Activated CD8-positive, alpha-beta memory T cell treated with anti-CD3 and anti-CD28 coated beads for 4 hours (primary cell): ENCODE measurements at places on chromosomes 5 and 9.

GRCh38 chr5:112004867-112005622, 248.1 kb upstream of the NREP start:
- DNase-seq = no peak

- DNase-seq = no peak
Observed at GRCh38 chr9:116809656-116810055, 122.6 kb downstream of the TRIM32 start.

- no peak for DNase-seq
Observed at GRCh38 chr5:30343707-30344106, 849.8 kb upstream of the CDH6 start.

DNA sequence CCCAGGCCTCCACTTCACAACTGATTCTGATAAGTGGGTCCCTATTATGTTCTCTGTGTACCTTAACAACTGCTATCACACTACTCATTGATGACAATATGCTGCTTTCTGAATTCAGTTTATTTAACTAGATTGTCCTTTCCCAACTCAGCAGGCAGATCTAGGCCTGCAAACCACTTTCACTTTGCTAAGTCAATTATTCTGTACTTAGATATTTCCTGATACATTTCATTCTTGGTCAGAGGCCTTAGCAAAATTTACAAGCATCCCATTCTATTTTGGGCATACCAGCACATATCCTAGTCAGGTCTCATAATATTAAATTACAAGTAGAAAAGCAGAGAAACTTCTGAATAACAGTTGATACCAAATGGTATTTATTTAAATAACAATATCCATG, 235.7 kb upstream of the HAPLN1 start:
- no peak for DNase-seq

DNA sequence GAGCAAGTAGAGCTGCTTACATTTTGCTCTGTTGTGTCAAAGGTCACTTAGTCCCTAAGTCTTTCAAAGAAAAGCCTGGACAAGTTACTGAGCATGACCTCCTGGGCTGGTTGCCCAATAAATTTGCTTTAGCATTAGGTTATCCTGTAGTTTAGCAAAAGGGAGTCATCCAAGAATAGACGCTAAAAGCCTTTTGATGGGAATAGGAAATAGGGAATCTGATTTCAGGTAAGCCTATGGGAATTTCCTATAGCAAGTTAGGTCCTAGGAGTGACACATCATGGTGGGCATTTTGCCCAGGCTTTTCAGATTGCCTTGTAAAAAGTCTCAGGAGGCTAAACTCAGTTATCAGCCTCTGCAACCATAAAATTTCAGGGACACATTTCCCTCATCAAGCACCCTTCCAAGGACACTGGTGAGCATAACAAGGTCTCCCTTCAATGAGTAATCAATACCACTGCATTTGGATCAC, 67.6 kb upstream of the RANBP3L start:
- DNase-seq = no peak

DNA sequence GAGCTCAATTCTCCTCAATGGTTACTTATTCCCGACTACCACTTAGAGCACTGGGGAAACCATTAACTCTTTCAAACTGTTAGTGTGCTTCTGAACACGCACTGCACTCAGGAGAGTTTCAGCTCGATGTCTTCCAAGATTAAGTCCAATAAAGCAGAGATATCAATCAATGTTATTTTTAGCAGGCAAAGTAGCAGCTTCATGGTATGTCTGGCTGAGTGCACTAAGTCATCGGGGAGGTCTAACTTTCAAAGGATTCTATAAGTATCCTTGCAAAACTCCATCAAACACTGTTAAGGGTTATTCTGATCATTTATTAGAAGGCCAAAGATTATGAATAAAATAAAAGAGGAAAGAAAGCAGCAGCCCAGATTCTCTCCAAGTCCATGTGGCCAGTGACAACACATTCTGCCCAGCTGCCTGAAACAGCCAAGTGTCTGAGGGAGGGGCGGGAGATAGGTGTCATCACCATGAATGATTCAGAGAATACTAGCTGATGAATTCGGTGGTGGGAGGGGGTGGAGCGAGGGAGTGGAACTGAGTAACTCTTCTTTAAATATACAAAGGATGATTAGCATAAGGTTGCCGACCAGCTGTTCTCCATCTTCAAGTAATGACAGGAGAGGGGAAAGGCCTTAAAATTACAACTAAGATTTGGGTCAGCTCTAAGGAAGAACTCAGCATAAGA, 21.3 kb downstream of the NREP start:
- no peak for DNase-seq

GRCh38 chr5:61311836-61312808, 19.9 kb upstream of the ZSWIM6 start:
- no peak for DNase-seq

GRCh38 chr9:134363450-134363849, 37.2 kb downstream of the RXRA start:
- no peak for DNase-seq

DNA sequence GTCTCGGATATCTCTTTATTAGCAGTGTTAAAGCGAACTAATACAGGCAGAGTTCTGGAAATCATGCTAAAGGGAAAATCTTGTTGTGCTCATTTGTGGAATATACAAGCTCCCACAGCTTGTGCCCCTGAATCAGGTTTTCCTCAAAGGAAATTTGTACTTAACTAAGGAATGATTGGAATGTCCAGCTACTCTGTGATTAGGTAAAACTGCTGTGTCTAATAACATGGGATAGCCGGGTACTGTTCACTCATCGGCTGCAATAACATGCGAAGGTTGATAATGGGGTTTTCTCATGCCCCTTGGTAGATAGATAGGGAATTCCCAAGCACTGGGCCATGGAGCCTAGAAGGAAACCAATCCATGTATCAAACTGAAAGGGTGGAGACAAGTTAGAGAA, 306.7 kb downstream of the NR2F1-AS1 start:
- no peak for DNase-seq

DNA sequence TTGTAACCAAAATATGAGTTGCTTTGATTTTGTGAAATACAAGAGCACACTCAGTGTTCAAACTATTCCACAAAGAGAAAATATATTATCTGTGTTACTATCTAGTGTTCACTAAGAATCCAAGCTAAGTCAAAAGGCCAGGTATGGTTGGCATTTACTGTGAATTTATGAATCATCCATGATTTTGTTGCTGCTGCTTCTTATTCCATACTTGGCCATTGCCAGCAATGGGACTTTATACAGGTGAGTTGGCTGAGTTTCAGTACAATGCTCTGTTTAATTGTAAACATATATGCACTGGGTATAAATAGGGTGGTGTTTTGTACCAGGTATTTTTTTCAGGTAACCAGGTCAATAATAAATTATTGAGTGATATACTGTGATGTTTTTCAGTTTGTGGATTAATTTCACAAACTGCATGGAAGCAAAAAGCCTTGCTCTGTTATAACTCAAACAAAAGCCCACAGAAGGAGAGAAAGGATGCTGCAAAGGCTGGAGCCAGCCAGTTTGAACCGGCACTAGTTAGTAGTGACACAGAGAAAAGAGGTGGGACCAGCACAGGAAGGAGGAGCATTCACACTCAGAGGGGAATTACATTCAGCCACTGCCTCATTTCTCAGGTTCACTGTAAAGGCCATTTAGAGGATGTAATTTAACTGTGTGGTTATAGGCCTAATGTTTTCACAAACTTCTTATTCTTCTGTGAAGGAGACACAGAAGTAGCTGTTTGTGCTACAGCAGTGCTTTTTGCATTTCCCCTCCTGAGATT, 381.8 kb downstream of the ADGRV1 start:
- no peak for DNase-seq

- no peak for DNase-seq
Observed at GRCh38 chr9:74122661-74123060, 374.5 kb upstream of the RORB start.

DNA sequence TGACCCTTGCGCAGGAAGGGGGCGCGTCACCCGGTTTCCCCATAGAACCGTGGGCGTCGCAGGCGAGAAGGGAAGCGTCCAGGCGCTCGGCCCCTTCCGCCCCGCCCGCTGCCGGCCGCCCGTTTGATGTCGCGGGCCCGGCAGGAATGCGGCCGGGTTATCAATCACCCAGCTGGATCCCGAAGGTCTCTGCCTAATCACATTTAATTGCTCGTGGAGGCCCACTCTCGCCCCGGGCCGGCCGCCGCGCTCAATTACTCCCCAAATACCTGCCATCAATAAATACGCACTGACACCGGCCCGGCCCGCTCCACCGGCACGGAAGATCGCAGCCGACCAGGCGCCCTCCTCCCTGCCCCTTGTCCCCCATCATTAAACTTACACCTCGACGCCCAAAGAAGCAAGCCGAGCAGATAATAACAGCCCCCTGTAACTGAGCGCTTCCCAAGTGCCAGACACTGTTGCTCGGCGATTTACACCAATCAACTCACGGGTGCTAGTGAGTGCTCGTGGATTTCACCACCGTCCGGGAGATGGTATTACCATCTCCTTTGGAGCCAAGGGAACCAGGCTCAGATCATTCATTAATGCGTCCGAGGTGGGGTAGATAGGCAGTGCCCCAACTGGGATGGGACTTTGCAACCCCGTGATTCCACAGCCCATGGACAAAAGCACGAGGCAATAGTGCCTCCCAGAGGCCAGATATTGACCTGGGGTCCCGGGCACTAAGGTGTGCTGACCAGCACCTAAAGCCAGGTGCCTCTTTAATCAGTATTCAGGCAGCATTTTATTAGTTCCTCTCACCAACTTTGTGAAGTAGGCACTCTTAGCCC, 11.3 kb downstream of the MSX2 start:
- no peak for DNase-seq

DNA sequence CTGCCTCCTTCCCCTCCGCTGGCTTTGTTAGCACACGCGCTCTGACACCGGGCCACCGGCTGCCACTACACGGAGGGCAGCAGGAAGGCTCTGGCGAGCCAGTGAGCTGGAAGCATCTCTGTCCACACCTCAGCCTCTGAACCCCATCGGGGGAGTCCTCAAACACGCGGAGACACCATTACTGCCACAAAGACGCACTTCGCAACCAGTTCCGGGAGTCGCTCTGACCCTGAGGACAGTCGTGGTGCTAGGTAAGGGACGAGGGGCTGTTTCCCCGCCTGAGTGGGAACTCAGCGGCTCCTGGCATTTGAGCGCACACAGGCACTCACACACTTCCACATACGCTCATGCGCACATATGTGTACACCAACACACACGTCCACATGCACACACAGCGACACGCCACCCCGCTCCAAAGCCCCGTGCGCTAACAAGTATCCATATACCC, 160.0 kb downstream of the C9orf152 start:
- DNase-seq = no peak

- DNase-seq = no peak
Observed at GRCh38 chr5:15748266-15748665, 248.3 kb downstream of the FBXL7 start.

DNA sequence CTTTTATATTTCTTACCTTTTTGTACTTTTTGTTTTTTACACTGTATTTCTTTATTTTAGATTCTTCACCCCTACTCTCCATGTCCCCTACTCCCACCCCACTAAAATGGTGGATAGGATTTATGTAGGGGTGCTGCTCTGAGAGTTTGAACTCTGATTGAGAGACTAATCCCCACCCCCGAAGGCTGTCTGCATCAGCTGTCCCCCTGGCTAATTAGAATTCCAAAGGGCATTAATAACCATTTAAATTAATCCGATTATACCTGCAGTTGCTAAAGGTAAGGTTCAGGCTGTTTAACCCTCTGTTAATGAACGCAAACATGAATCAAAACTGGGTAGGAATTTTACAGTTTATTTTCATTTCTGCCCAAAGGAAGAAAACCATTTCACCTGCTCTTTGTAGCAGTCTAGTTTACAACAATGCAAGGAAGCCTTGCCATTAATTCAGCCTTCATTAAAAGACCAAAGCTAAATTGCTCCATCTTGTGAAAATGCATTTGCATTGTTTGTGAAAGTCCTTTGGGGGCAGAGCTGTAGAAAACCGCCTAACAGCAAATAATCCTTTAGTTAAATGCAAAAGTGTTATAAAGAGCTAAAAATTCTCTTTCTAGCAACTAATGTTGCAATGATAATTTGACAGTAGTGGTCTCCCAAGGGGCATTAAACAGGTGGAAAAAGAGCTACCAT, 71.2 kb downstream of the ZCCHC7 start:
- DNase-seq = no peak

GRCh38 chr5:31169379-31169778, 24.1 kb upstream of the CDH6 start:
- no peak for DNase-seq

- no peak for DNase-seq
Observed at GRCh38 chr5:32589942-32590869, 4.8 kb downstream of the SUB1 start.

DNA sequence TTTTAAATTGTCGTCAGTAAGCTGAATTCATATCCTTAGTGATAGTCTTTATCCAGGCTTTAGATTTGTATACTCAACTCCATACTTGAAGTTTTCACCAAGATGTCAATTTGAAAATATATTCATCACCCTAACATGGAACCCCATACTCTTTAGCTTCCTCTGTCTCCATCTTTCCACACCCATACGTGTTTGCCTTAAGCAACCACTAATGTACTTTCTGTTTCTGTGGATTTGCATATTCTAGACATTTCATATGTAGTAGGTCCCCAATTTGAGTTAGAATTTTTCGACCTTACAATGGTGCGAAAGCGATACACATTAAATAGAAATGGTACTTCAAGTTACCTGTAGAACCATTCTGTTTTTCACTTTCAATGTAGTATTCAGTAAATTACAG, 65.2 kb downstream of the NSD1 start:
- DNase-seq = no peak

- no peak for DNase-seq
Observed at GRCh38 chr5:133942614-133943474, 25.6 kb downstream of the C5orf15 start.

DNA sequence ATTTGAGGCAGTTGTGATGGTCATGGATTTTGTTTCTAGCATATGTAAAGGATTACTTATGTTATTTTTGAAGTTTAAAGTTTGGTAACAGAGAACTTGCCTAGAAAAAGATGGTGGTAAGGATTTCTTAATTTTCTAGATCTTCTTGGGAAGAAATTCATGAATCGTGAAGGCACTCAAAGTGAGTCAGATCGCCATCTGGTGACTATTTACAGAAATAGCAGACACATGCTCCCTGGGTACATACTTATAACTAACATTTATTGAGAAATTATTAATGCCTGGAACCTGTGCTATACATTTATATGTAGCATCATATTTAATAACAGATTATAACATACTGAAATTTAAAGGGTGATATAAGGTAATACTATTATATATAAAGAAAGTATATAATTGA, 299.7 kb downstream of the IZUMO3 start:
- DNase-seq = no peak

GRCh38 chr5:140214831-140215230, 39.8 kb downstream of the CYSTM1 start:
- no peak for DNase-seq

DNA sequence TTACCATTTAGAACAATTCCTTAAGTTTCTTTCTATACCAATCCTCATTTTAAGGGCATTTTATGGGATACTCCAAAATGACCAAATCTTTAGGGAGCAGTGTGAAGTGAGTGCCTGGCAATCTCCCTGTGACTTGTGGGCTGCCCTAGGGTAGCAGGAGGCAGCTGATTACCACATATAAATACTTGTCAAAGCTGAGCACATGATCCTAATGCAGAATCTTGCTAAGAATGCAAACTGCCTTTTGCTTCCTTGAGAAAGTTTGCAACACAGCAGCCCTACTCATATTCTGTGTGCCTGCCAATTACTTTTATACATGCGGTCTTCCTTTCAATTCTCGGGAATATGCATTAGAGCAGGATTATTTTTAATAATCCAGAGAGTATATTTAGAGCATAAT, 18.2 kb upstream of the NREP start:
- no peak for DNase-seq
